ENCODE measurements at places on chromosomes 7 and 10.

- DNase-seq, result no peak
Observed at GRCh38 chr10:57846307-57847065, 421.2 kb downstream of the IPMK start.

GRCh38 chr7:20152511-20152910, 64.7 kb downstream of the MACC1 start:
- DNase-seq, result peak; percentile 46

GRCh38 chr10:28769091-28769604, 91.8 kb downstream of the BAMBI start:
- no peak for DNase-seq

- DNase-seq, result no peak
Observed at GRCh38 chr7:106517508-106517907, 143.4 kb downstream of the CCDC71L start.

DNA sequence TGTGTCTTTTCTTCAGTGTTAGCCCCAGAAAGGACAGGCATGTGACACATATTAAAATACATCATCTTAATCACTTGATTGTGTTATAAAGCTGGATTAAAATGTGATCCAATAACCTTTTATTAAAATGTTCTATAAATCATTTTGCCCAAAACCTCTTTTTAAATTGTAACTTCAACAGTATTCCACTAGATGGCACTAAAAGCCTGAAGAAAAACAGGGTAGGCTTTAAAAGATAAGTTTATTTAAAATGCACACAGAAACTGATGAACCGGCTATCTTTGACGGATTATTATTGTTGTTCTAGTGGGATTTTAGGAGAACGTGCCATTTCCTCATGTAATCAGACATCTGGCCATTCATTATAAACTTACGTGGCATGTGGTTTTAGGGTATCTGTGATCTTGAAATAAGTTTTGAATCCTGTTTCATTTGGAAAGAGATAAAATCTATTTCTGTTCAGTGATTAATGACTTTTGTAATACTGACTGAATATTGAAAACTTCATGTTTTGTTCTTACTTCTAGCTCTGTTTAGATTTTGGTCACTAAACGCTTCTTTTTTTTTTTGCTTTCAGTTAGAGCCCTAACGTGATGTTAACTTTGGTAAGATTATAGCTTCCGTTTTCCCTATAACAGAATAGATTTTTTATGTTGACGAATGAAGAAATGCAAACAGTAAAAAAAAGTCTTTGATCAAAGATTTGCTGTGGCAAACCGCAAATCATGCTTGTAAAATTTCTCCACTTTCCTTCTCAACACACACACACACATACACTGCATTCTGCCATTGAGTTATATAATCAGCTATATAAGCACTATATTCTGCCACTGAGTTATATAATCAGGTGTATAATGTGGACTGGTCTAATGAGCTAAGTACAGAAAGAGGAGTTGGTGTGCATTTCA, 13.6 kb downstream of the VPS50 start:
- DNase-seq, result no peak

Measured in Daoy (cell line).